Left cardiac atrium (tissue), 4 donors: ENCODE measurements at places on chromosomes 4 and X. TPM values are rescaled to one million over a fixed set of nuclear protein-coding genes. Genes with fewer than 3 reads are reported as not detected.
A peak's percentile ranks its signal among the peaks of the same experiment; 100 is the strongest.

DNA sequence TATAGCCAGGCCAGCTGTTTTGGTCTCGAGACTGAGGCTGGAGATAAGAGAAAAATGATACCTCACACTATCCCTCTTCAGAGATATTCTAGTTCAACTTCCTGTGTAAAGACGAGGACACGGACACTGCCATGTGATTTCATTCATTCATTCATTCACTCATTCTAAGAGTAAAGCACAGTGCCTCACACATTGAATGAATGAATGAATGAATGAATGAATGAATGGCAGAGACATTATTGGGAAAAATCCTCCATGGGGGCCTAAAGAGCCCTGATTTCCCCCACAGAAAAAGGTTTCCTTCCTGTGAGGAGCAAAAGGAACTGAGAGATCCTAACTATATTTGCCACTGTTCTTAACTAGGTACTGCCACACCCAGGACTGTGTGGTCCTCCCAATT, 183.4 kb upstream of the MAP3K15 start:
- DNase-seq = no peak

DNA sequence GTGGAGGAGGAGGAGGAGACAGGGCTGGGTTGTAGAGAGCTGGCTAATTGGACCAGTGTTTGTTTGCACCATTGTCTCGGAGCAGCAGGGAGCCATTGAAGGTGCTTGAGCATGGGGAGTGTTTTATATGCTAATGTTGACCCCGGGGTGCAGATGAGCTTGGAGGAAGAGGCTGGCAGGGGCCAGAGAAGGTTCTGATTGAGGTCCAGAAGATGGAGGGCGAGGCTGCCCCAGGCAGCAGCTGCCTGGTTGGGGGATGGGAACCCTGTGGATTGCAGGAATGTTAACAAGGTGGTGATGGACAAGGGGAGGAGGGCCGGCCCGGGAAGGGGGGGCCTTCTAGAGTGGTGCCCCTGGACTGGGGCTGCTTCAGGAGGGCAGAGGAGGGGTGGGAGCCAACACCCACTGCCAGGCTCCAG, 18.0 kb downstream of the DOK7 start:
- DNase-seq = no peak

GRCh38 chrX:105822138-105823091, at the start of gene NRK:
NRK (plus strand) TSS chrX:105822539; CDS start chrX:105822846, 307 bp downstream.
- peak; percentile 20 for DNase-seq

Gene FGB
- 0.32 TPM for total RNA-seq

DNA sequence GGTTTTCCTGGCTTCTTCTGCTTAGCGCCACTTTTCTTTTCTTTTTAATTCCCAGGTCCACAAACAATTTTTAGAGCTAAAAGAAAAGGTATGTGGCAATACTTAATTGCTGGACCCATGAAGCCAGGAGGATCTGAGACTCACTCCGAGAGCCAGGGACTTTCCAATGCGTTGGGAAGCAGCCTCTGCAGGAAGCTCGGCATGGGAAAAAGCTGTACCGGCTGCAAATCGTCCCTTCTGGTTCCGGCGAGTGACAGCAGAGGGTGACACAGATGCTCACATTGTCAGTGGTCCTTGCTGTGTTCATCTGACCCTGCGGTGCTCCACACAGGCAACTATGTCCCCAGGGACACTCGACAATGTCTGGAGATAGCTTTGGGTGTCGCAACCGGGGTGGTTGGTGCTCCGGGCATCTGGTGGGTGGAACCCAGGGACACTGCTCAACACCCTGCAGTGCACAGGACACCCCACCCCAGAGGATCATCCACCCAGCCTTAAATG, 164.0 kb downstream of the PRKX start:
- DNase-seq = peak; percentile 22

GRCh38 chr4:34091451-34091850, 2152.9 kb downstream of the ARAP2 start:
- no peak for DNase-seq

Gene PABPC1L2A
- total RNA-seq = not detected

- DNase-seq = no peak
These were observed 55.3 kb downstream of the FIP1L1 start for GRCh38 chr4:53432528-53433424.

- DNase-seq = no peak
These were observed 146.3 kb downstream of the LDB2 start for GRCh38 chr4:16752150-16752549.

GRCh38 chrX:21661316-21661715, 3.2 kb upstream of the KLHL34 start:
- no peak for DNase-seq

Gene GPR143
- not detected for total RNA-seq

DNA sequence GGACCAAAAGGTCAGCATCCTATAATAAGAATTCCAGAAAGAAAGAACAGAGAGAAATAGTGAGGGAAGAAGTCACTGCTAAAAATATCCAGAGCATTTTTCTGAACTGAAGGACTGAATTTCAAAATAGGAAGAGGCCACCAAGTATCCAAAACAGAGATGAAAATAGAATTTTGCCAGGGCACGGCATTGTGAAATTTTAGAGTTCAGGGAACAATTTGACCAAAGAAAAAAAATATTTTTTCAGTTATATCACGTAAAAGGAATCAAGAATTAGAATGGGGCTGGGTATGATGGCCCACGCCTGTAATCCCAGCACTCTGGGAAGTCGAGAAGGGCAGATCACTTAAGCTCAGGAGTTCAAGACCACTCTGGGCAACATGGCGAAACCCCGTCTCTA, 65.4 kb downstream of the FGFBP1 start:
- no peak for DNase-seq

Gene SSX2B
- not detected for total RNA-seq

GRCh38 chr4:79673377-79673776, 265.3 kb upstream of the GK2 start:
- no peak for DNase-seq

- no peak for DNase-seq
These were observed 823.8 kb downstream of the CCSER1 start for GRCh38 chr4:90951037-90951436.

Gene FATE1
- not detected for total RNA-seq

DNA sequence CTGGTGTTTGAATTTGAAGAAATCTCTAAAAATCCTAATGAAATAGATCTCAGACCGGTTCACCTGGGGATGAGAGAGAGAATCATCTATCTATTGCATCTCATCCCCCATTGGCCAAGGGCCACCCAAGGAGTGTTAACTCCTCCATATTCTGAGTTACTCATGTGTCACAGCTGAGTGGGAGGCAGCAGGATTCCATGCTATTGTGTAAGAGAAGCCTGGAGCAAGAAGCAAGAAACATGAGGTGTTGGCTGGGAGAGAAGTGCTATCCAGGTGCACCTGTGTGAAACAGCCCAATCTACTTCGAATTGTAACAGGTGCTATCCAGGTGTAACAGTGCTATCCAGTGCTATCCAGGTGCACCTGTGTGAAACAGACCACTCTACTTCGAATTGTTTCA, 150.3 kb upstream of the MAOA start:
- DNase-seq = no peak

DNA sequence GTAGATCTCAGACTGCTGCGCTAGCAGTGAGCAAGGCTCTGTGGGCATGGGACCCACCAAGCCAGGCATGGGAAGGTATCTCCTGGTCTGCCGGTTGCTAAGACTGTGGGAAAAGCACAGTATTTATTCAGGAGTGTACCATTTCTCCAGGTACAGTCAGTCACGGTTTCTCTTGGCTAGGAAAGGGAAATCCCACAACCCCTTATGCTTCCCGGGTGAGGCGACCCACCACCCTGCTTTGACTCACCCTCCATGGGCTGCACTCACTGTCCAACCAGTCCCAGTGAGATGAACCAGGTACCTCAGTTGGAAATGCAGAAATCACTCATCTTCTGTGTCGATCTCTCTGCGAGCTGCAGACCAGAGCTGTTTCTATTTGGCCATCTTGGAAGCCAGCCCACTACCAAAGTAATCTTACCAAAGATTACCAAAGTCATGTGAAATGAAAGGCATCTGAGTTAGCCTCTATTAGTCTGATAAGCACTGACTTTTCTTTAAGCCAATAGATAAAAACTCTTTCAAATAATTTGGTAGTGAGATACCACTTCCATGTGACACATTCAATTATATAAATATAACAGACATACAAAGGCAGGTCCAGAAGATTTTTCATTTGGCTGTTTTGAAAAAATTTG, 8.5 kb upstream of the HTN1 start:
- DNase-seq = no peak

DNA sequence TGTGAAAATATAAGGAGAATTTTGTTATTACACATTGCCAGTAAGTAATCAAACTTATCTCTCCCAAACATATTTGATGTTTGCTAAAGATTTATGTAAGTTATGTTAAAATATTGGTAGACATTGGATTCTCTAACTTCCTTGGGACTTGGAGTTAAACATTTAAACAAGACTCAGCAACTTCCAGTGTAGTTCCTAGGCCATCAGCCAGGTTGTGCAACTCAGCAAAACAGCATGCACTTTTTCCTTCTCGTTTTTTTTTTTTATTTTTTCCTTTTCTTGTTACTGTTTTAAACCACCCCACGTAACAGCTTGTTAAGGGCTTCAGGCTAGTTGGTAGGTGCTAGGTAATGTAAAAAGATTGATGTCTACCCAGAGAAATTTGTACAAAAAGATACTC, 510.4 kb downstream of the ANKRD50 start:
- DNase-seq = peak; percentile 41

- DNase-seq = no peak
These were observed 27.6 kb downstream of the INPP4B start for GRCh38 chr4:142818476-142818875.

Gene CNKSR2
- 0.44 TPM for total RNA-seq

GRCh38 chr4:27215220-27215826, 354.7 kb downstream of the STIM2 start:
- DNase-seq = no peak

GRCh38 chrX:48306175-48306574, 50.3 kb downstream of the SSX3 start:
- DNase-seq = no peak

- no peak for DNase-seq
These were observed 447.5 kb upstream of the PITX2 start for GRCh38 chr4:111070390-111070789.

Gene CXCL8
- 3.1 TPM for total RNA-seq

- no peak for DNase-seq
These were observed 43.8 kb downstream of the HPGDS start for GRCh38 chr4:94298725-94299252.

DNA sequence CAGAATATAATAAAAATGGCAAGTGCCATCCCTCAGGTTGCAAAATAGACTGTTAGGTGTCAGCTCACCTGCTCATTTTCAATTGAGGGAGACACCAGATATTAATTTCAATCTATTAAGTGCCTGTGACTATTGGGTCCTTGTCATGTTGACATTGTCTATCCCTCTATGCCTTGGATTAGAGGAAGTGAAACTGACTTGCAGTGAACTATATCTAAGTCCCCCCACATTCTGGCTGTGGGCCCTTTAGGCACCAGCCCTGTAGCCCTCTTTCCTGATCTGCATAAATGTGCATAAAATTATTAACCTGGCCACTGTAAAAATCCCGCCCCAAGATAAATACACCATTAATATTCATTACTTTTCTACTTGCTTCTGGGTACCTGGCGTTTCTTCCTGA, 293.0 kb upstream of the CLNK start:
- no peak for DNase-seq

- DNase-seq = no peak
These were observed 64.8 kb downstream of the PLS3 start for GRCh38 chrX:115625572-115626301.

DNA sequence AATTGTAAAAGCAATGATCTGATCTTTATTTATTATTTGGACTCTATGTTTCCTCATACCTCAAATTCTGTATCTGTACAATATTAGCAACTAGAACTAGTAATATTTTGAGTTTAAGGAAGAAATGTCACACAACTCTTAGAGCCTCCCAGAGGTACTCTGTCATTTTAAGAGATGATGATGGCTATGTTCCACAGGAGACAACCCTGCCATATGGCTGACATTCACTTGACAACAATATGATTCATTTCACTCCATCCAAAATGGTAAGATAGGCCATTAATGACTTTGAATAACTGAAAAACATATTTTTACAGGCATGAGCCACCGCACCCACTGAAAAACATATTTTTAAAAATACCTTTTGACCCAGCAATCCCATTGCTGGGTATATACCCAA, 190.3 kb downstream of the MAML3 start:
- DNase-seq = no peak

GRCh38 chr4:8688041-8688907, 95.7 kb downstream of the CPZ start:
- no peak for DNase-seq

GRCh38 chr4:10077483-10078335, 38.9 kb downstream of the WDR1 start:
- DNase-seq = peak; percentile 71

GRCh38 chrX:43002526-43003203, 224.7 kb upstream of the PPP1R2C start:
- no peak for DNase-seq

Gene MAGEA11
- not detected for total RNA-seq

DNA sequence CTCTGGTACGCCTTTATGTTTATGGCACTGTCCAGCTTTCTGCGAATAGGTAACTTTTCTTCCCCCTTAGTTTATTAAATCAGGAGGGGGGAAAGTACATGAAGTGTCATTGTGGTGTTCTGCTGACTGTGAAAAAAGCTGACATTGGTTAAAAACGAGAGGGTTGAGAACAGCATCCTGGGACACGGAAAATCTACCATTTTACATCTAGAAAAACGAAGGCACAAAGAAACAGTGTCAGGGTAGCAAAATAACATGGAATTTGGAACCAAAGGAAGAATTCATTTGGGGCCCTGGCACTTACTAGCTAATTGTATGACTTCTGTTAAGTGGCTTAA, 1.2 kb upstream of the AMOT start:
- no peak for DNase-seq
